RPMI7951 (cell line): ENCODE measurements at places on chromosomes 3 and 15. TPM values are rescaled to one million over a fixed set of nuclear protein-coding genes. Genes with fewer than 3 reads are reported as not detected.
A peak's percentile ranks its signal among the peaks of the same experiment; 100 is the strongest.

- peak; percentile 62 for DNase-seq
Observed at GRCh38 chr3:59142556-59142955, 92.7 kb upstream of the CFAP20DC start.

GRCh38 chr15:40859206-40859851 is 14.7 kb downstream of the RHOV start:
- DNase-seq: peak; percentile 70

DNA sequence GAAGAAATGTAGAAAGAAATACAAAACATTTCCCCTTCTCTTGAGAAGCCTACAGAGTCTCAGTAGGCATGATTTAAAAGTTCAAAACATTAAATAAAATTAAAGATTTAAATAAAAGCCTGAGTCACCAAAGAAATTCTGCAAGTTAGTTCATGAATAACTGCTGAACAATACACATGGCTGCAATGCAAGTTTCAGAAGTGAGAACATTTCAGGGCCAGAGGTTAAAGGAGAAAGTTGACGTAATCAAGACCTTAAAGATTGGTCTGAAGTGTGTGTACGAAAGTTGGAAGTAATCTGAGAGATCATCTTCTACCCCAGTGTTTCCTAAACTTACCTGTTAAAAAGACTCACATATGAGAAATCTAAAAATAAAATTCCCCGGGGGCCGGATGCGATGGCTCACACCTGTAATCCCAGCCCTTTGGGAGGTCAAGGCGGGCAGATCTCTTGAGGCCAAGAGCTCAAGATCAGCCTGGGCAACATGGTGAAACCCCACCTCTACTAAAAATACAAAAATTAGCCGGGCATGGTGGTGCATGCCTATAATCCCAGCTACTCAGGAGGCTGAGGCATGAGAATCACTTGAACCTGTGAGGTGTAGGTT is 108.7 kb upstream of the PHLDB2 start:
- no peak for DNase-seq

- DNase-seq: peak; percentile 52
Observed at GRCh38 chr3:171804618-171805389, 5.5 kb downstream of the PLD1 start.

- DNase-seq: no peak
Observed at GRCh38 chr3:49805367-49805782, 2.3 kb downstream of the INKA1 start.

DNA sequence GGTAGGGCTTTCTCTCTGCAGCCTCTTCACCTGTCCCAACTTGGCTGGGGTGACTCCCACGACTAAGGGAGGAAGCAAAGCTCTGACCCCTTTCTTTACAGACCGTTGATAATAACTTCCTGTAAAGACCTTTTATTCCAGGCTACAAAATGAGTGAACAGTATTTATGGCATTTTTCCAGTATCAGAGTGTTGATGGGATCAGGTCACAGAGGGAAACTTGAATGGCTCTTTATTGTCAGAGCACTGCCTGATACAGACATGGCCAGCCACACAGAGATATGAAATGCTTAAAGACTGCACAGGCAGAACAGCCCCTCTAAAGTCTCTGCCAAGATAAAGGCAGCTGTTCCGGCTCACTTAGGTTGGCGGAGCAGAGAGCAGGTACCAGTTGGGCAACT is 1033.9 kb upstream of the NR2F2 start:
- no peak for DNase-seq

DNA sequence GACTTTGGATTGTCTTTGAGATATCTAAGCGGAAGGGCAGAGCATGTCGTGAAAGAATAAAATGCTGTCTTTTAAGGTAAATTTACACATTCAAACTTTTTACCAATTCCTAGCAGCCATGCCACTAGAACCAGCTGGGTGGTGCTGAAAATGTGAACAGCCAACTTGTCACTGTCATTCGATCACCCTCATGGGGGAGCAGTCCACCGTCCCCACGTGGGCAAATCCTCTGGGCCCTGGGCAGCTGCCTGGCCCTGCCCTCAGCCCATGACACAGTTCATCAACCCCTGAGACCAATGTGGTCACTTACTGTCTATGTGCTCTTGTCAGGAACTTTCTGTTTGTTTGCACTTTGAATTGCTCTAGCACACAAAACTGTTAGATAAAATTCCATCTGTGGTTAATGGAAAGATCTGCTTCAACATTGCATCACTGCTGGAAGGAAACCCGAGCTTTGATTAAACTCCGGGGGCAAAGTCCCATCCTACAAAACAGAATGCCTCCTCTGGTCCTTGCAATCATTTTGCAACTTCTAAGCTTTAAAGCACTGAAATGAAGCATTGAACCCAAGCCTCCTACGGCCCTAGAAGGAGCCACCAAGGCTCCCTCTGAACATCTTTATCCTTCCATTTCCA is 50.1 kb downstream of the PCSK6 start:
- no peak for DNase-seq

- DNase-seq: no peak
Observed at GRCh38 chr3:23834082-23834870, 28.5 kb downstream of the UBE2E1 start.

DNA sequence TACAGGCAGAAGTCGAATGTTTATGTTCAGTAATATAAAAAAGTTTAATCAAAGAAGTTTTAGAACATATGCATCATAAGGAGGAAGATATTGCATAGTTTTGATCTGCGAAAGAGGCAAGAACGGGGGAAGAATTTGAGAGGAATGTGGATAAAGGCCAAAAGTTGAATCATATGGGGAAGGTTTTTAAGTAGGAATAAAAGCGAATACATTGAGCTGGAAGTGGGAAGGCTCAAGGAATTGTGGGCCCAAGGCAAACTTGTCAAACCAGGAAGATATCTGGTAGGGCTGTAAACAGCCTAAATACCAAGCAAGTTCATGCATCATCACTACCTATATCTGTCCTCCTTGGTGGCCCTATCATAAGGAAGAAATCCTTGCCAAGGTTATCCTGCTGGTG is 186.9 kb downstream of the MAGI1 start:
- DNase-seq: peak; percentile 29

DNA sequence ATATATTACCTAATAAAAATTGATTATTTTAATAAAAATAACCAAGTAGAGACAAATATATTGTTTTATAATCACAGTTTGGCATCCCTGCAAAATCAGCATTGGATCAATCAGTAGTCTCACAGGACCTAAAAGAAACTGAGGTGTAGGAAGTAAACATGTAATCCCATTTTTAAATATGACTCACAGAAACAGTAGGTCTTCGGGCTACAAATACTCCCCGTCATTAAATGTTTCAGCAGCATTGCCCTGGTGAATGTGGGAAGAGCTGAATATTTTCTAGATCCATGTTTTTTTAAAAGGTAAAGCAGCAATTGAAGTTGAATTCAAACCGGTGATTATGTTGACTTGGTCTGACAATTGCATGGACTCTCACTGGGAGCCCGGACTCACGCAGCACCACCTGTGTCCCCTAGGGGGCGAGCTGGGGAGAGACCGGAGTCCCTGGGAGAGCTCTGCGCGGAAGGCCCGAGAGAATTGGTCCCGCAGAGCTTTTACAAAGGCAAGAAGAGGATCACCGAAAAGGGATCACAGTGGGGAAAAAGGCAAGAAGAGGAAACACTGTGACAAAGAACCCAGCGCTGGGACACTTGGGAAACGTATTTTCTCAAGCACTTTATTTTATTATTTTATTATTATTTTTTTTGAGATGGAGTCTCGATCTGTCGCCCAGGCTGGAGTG is 17.2 kb upstream of the USP3 start:
- peak; percentile 76 for DNase-seq

DNA sequence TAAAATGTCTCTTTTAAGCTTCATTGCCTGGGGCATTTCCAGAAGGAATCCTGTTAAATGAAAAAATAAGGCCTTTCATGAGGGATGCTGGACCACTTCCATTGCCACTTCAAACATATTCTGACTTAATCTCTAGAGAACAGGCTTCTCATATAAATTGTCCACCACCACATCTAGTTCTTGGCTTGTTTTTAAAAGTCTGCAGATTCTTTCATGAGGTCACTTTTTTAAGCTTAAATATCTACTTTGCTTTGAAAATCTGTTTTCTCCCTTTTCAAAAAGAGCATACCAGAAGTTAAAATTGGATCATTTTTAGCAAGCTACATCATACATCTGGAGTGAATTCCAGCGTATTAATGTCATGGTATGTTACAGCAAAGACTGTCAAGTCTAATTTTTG is 131.6 kb downstream of the C3orf70 start:
- DNase-seq: peak; percentile 4

DNA sequence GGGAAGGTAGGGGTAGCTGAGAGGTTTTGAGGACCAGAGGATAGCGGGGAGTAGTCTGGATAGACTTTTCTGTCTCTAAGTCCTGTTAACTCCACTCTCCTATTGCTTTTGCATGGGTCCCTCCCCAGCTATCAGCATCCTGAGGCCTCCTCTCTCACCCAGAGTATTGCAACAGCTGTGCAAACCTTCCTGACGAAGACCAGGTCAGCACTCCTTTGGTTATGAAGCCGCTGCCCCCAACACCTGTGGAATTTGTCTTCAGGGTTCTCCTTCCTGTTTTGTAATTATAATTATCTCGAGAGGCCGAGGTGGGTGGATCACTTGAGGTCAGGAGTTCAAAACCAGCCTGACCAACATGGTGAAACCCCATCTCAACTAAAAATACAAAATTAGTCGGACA is 24.8 kb downstream of the TYRO3 start:
- DNase-seq: no peak

- no peak for DNase-seq
Observed at GRCh38 chr3:28290863-28291300, 49.5 kb downstream of the CMC1 start.

DNA sequence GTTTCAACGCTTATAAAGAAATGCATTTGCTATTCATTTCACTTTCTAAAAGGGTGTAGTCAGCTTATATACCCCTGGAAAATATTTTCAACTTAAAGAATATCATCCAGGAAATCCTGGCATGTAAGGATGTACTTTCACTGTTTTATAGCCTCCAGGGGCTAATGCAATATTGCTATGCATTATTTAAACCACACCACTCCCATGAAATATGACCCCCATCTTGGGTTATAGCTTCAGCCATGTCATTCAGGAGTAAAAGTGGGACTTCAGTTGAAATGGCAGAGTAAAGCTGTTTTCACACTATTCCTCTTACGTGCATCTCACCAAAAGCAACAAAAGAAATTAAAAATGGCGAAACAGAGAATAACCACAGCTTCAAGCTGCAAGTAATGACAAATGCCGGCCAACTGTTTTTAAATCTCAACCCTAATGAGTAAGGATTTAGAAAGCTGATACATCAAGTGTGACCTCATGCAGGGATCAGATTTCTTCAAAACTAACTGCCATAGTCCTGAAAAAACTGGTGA is 84.5 kb downstream of the COL6A6 start:
- DNase-seq: peak; percentile 7

GRCh38 chr15:93865586-93865985 is 365.8 kb upstream of the MCTP2 start:
- no peak for DNase-seq

GRCh38 chr3:192207651-192208050 is 519.7 kb downstream of the FGF12 start:
- no peak for DNase-seq

GRCh38 chr3:29822071-29822470 is 541.2 kb downstream of the RBMS3 start:
- peak; percentile 22 for DNase-seq

DNA sequence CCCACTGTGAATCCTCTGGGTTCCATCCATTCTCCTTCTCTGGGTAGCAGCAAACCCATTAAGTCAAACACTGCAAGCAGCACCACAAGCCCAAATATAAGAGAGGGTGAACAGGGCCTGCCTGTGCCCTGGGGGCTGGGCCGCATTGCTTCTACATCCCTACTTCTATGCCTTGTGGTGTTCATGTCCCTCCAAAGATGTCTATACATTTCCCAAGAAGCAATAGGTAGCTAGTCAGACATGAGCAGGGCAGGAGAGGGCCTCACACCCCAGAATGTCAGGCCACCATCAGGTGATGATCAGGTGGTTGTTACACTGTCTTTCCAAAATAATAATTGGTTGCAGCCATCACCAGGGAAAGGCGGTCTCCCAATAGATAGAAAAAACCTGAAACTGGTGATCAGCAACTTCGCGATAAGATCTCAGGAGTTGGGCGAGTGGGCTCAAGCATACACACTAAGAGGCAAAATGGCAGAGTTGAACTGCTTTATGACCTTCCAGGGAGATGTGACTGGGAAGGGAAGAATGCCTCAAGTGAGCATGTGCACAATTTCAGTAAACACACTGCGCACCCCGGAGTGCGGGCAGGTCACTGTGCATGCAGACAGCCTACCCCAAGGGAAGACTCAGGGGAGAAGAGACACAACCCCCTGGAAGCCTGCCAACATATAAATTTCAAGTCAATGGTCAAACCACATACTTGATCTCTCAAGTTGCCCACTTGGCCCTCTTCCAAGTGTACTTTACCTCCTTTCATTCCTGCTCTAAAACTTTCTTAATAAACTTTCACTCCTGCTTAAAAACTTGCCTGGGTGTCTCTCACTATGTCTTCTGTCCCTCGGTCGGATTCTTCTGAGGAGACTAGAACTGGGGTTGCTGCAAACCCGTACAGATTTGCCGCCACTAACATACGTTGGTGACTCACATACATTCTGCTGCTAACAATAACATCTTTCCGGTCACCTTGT is 39.9 kb downstream of the KLF15 start:
- DNase-seq: no peak

DNA sequence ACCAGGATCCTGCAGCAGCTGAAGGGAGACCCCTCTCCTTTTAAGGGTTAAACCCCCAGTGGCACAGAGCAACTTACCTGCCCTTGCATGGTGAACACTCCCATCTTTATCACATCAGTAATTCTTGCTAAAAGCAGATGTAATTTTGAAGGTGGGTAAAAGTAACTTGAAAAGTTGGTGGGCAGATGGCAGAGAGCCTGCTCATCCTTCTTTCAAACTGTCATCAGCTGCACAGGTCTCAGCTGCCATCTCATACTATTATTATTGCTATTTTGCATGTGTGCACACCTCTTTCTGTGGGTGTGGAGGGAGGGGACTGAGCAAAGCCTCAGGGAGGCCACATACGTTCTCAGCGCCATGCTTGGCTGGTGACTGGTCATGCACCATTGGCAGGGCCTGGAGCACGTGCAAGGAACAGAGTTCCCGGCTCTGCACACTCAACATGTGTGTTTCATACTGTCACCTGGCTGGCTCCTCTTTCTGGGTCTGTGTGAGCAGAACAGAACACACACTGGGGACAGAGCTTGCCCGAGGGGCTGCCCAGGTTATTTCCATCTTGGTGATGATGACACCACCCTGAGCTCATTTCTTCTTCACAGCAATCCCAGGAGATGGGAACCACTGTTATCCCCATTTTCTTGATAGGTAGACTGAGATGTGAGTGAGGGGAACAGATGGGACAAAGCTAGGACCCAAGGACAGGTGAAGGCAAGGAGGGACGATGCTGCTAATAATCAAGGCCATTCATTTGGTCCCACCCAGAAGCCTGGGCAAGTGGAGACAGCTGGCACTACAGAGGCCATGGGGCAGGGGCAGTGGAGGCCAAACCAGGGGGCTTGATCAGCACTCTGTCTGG is 95.8 kb upstream of the KLF13 start:
- DNase-seq: no peak

The SEMA3F gene
- 1.5 and 1.9 TPM in 2 replicates for total RNA-seq

The SLC22A13 gene
- 0.29 TPM in 1 of 2 replicates, not detected in the other for total RNA-seq

The SNX22 gene
- total RNA-seq: 0.12 and 0.29 TPM in 2 replicates

The GRAMD2A gene
- total RNA-seq: not detected in 2 replicates

The SLC24A5 gene
- 0.29 TPM in 1 of 2 replicates, not detected in the other for total RNA-seq

The GATM gene
- total RNA-seq: 0.68 and 1.4 TPM in 2 replicates

The RBMS3 gene
- 12.6 and 22.8 TPM in 2 replicates for total RNA-seq

The IMPG2 gene
- total RNA-seq: under 0.01 TPM in 2 replicates

The GRM7 gene
- total RNA-seq: not detected in 2 replicates
